Thoracic aorta (tissue), 2 donors: ENCODE measurements at places on chromosomes 13 and 19.

- no peak for DNase-seq
Observed at GRCh38 chr19:15304140-15304705, 28.1 kb downstream of the BRD4 start.

DNA sequence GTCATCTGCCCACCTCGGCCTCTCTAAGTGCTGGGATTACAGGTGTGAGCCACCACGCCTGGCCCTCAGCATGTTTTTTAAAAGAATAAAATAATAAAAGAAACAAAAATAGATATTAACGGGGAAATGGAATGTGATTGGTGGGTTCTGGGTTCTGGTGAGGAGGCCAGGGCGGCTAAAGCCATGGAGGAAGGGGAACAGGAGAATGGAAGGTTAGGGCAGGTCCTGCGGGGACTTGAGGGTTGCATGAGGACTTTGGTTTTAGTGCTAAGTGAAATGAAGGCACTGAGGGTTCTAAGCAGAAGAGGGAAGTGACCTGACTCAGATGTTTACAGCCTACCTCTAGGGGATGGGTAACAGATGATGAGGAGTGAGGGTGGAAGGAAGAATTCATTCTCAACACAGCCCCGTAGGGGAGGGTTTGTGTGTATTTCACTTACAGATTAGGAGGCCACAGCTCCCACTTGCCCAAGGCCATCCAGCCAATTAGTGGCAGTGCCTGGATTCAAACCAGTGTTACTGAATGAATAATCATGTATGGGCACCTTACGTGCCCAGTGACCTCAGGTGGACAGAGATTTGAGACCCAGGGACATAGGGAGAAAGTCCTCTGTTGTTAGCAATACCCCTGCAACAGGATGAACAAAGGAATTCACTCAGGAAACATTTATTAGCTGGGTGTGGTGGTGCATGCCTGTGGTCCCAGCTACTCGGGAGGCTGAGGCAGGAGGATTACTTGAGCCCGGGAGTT lies 6.7 kb upstream of the MRPL4 start:
- DNase-seq, result no peak

DNA sequence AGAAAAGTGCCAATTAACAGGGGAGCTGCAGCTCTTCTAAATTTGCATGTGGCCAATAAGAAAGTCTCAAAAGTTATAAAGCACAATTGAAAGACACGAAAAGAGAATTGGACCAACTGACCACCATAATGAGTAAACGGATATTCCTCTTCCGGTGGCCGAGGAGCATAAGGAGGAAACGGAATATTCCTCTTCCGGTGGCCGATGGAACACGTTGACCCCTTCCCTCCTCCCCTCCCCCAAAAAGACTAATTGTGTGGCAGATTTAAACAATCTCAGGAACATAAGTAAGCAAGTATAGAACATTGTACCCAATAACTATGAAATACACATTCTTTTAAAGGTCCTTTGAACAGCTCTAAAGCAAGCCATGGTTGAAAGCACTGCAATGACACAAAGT lies 41.2 kb upstream of the TUBGCP3 start:
- DNase-seq, result no peak

DNA sequence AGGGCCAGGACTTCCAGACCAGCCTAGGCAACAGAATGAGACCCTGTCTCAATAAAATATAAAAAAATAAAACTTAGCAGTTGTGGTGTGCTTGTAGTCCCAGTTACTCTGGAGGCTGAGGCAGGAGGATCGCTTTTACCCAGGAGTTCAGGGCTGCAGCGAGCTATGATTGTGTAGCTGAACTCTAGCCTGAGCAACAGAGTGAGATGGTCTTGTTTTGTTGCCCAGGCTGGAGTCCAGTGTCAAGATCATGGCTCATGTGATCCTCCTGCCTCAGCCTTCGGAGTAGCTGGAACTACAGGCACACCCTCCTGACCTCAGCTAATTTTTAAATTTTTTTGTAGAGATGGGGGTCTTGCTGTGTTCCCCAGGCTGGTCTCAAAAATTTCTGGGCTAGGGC lies 4.3 kb upstream of the JUNB start:
- DNase-seq, result no peak

GRCh38 chr19:8085598-8086408 lies 33.2 kb downstream of the CCL25 start:
- no peak for DNase-seq

DNA sequence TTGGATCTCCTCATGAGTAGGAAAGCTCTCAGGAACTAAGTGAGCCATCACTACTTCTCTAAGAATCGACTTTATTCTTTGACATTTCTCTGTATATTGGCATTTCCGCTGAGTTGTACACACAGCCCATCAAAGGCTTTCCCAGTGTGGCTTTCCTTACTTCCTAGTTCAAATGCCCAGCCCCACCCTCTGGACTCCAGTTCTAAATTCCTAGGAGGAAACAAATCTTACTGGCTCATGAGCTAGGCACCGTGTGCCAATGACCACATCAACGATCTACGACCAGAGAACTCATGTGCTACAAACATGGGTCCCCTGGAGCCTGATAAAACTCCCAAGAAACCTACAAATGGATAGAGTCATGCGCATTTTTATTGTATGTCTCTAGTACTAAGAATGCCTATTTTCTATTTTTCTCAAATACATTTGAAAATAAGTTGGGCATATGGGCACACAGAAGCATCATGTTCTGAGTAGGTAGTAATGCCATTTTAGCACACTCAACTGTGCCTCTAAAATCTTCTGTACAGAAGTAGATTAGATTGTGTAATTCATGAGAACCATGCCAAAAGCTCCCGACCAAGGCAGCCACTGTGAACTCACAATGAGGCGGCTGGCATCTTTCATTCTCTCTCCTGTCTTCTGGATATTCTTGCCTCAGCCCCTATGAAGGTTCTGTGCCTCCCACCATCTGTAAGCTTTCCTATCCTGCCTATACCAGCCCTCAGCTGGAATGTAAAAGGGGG lies 10.5 kb upstream of the RAP2A start:
- DNase-seq, result no peak

- no peak for DNase-seq
Observed at GRCh38 chr19:17564781-17565180, 9.3 kb downstream of the COLGALT1 start.

DNA sequence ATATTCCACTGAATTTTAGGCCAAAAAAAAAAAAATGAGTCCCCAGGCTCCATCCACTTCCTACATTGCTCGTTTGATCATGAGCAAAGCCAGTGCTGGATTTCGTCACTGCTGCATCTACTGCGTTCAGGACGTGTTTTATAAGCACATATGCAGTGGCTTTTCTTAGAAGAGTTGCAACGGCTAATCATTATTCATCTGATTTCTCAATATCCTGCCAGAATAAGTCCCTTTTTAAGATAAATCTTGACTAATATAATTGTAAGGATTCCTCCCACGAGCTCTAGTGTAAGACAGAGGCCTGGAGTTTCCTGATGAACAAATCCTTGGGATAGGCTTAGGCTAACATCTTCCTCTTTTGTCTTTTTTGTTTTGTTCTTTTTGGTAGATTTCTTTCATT lies 19.5 kb downstream of the FAM124A start:
- DNase-seq, result no peak

DNA sequence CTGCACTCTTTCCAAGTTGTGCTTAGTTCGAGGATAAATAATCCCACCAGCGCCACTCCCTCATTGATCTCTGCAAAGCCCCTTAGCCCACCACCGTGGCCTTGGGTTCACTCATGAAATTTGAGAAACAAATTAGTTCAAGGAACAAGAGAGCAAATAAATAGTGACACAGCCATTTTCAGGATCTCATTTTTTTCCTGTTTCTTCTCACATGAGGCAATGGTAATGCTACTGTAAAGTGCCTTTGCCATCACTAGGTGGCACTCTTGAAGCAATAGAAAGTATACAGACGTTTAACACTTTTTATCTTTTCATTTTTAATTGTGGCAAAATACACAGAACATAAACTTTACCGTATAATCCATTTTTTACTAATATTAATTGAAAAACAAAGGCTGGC lies 76.8 kb upstream of the ZNF835 start:
- no peak for DNase-seq

DNA sequence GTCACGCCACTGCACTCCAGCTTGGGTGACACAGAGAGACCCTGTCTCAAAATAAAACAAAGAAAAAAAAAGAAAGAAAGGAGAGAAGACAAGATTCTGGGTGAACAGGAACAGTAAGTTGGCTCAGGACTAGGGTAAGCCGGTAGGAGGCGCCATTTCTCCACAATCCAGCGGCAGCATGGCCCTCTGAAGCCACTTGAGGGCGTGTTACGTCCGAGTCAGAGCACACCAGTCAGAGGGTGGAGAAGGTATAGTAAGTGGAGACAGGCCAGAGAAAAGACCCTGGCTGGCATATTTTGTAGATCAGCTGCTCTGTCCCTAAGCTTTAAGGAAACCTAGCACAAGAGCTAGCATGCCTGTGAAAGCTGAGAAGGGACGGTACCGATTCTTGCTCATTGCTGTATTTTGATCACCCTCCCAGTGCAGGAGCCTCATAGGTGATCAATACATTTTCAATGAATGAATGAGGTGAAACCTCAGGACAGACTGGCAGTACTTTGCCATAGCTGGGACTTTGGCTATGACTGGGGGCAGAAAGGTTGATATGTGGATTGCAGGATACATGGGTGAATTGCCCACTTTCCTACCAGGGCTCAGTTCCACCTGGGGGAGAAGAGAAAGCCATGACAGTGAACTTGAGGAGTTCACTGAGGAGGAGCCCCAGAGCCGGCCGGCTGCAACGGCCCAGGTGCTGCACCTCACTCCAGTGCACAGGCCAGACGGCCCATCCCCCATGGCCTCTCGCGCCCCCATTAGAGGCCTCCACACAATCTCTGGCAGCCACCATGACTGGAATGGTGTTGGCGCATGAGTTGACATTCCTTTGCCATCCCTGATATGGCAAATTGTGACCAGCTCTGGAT lies 23.5 kb downstream of the POU2F2 start:
- no peak for DNase-seq

GRCh38 chr19:4140237-4140711 lies 13.2 kb upstream of the CREB3L3 start:
- no peak for DNase-seq

DNA sequence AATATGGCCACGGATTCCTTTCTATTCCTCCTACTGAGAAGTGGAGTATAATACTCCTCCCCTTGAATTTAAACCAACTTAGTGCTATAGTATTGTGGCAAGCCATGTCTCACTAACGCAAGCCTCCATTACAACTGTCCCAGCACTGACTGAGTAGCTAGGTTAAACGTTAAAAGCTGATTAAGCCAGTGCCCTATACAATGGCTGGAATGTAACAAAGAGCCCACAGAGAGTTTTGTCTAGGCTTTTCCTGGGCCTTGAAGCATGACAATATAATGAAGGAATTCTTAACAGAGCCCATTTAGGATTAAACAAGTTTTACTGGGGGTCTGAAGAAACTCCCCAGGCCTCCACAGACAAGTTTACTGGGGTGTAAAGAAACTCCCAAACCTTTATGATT lies 254.5 kb upstream of the DACH1 start:
- no peak for DNase-seq

GRCh38 chr19:17824339-17824738 lies 3.0 kb upstream of the INSL3 start:
- DNase-seq, result no peak

- no peak for DNase-seq
Observed at GRCh38 chr13:74661851-74662250, 527.6 kb upstream of the KLF12 start.

DNA sequence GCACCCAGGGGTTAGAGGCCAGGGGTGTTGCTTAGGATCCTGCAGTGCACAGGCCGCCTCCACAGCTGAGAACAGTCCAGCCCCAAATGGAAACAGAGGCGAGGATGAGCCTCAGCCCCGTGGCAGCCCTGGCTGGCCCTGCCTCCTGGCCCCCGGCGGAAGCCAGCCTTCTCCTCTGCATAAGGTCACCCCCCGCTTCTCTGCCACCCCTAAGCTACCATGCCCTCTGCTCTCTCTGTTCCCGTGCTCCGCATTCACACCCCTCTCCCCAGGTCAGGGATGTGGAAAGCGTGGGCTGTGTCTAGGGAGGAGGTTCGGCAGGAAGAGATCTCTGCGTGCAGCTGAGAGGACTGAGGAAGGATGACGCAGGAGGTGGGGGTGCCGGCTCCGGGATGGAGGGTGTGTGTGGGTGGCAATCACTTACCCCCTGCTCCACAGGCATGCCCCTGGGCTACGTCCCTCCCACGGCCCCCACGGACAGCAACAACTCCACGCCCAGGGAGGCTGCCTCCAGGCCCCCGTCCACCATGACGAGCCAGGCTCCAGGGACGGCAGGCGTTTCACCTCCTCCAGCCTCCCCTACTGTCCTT lies 6.0 kb downstream of the SSC5D start:
- DNase-seq, result no peak

- no peak for DNase-seq
Observed at GRCh38 chr13:37342205-37342604, 236.7 kb upstream of the CSNK1A1L start.

DNA sequence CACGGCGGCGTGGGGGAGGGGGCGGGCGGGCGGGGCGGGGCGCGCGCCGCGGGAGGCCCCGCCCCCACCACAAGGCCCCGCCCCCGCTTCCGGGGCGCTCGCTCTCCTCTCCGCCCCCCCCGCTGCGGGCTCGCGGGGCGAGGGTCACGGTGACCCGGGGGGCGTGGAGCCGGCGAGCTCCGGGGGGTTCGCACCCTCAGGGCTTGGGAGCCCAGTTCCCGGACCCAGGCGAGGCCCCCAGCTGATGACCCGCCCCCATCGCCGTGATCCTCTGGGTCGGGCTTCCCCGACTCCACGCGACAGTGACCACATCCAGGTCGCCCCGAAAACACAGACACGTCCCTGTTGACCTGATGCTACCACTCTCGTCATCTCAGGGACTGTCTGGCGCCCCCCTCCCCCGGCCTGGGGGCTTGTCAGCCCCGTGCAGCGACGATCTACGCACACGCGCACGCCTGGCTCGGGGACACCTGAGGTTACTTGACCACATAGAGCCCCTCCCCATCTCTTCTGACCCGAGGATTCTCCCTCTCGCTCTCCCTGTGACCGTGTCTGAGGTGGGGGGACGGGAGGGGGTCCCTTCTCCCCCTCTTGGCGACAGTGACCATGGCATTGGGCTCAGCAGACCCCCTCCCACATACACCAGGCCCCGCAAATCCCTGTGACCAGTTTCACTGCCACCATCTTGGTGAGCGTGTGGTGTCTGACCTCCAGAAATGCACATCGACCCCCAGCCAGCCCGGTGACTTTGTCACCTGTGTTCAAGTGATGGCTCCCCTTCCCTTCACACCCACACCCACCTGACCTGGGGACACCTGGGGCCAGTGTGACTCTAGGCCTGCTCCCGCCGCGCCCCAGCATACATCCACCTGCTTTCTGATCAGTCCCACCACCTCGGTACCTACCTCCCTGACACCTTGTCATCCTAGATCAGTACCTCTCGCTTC lies 670 bp downstream of the MAP2K7 start:
- no peak for DNase-seq
